Activated CD4-positive, alpha-beta T cell treated with anti-CD3 and anti-CD28 coated beads, Interleukin-10, Interleukin-2, amounts not matched to agents 100 ng/mL and 50 ng/mL, durations not matched to agents 16 hours and 8 hours (primary cell): ENCODE measurements at places on chromosomes 2 and 18.

- peak; percentile 79 for DNase-seq
These were observed at the start of gene CDC42EP3 for GRCh38 chr2:37671009-37671815. TSS of gene CDC42EP3 (minus strand) at chr2:37671642. CDS start at chr2:37646587, 25,055 bp downstream.

GRCh38 chr18:11162462-11162861, 13.1 kb upstream of the PIEZO2 start:
- no peak for DNase-seq

DNA sequence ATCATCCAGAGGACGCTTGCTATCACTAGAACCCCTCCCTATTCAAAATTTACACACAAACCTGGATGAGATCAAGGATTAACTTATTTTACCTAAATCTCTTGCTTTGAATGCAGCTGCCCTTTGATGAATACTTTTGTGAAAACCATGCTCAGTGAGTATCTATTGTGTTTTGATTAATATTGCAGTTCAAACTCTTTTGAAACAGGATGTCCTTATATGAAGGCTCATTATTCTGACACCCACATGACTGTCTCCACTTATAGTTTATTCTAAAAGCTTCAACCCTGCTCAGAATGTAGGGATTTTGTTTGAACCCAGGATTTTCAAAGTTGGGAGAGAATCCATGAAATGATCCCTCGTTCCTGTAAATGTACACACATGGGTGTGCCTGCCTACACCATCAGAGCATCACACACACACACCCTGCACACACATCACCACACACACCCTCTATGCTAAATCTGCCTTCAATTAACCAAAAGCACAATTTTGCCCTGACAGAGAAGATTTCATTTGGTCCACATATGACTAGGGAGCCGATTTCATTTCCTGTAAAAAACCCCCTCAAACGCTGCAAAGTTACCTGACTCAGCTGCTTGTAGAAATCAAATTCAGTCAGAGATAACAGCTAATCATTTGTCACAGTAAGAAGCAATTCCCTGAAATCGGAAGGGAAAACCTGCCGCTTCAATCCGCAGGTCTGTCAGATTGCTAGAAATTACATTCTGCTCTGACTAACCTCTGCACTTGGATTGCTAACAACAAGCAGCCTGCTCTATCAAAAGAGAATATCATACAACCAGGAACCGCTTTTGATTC, 65.2 kb downstream of the ZEB2 start:
- peak; percentile 86 for DNase-seq

DNA sequence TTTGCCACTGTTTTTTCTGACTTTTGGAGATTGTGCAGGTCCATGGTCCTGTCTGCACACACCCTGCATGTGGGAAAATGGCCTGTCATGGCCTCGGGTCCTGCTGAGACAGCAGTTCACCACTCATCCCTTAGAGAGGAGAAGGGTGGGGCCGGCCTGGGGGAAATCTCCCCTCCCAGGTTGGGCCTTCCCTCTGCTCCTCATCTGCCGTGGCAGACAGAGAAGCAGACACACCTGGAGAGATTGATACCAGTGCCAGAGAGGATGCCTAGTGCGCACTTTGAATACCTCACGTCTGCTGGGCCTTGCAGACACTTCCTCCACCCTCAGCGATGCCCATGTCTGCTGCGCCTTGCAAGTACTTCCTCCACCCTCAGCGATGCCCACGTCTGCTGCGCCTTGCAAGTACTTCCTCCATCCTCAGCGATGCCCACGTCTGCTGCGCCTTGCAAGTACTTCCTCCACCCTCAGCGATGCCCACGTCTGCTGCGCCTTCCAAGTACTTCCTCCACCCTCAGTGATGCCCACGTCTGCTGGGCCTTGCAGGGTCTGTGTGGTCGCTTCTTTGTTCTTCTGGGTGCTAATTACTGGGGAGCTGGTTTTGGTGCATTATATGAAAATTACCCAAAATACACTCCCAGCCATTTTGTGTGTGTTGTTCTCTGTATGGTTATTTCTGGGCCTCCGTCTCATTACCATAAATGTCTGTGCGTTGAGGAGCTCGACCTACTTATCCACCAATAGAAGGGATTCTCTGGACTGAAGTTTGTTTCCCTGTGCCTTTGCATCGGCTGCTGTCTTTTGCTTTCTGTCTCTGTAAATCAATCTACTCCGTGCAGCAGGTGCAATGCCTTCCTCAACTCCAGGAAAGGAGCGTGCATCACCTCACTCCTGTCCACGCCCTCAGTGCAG, 186.9 kb upstream of the PXDN start:
- no peak for DNase-seq

DNA sequence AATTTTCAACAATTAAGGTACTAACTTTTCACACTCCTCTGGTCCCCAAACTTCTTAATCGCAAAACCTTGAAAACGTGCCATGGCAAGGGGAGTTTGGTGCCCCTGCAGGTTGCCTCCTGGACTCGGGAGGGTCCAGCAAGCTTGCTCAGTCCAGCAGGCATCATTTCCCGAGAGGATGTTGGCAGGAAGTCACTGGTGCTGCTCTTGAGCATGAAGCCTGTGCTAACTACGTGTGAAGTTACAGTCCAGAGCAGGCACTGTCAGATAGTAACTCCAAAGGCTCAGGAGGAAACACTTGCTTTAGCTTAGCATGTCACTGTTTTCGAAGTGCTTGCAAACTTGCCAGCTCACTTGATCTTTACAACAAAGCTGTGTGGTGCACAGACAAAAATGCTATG, 215.4 kb downstream of the MYCN start:
- DNase-seq, result no peak

DNA sequence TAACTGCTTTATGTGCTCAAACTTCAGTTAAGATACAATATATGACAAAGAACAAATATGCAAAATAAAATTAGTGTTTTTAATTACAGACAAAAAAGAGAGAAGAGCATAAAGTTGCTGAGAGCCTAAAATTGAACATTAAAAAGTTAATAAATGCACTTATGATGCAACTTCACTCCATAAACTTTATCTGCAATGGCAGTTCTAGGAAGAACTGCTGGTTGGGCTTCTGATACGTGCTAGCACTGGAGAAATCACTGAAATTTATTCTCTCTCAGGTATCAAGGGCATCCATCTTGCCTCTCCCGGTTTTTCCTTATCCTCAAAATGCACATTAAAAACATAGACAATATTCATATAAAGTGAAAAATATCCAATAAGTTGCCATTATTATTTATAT, 35.7 kb downstream of the MYO3B start:
- DNase-seq, result no peak

GRCh38 chr2:120842456-120843439, 107.1 kb downstream of the GLI2 start:
- no peak for DNase-seq

DNA sequence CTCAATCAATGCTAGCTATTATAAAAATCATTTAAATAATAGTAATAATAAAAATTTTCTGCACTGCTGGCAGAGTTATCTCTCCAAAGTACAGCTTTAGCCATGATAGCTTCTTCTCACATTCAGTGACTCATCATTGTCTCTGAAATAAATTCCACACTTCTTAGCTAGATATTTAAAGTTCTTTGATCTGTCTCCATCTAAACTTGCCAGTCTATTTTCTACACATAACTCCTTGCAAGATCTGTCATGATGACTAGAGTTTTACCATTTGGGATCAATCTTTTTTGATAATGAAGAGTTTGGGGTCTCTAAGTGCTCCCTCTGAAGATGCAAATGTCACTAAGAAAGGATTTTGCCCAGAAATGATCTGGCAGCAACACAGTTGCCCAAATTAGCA, 155.4 kb upstream of the LHCGR start:
- no peak for DNase-seq

DNA sequence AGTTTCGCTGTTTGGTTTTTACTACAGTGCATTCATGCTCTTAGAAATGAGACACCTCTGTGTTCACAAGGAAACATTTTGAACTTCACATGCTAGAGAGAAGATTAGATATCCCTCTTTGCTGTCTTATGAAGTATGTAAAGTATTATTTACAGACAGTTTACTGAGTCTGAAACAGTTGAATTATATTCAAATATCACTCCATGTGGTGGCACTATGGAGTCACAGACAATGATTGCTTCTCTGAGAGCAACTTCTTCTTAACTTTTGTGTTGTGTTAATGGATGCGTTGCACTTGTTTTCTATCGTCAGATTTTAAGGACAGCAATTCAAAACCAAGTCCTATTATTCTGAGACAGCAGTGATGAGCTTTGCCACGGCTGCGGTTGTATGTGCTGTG, 823.6 kb downstream of the GALR1 start:
- no peak for DNase-seq

GRCh38 chr2:187876554-187876953, 322.3 kb upstream of the TFPI start:
- no peak for DNase-seq

- DNase-seq, result no peak
These were observed 56.1 kb downstream of the NEDD4L start for GRCh38 chr18:58100154-58100553.
